ENCODE measurements at places on chromosomes 2 and 18.

GRCh38 chr2:229539628-229540027 is 174.7 kb downstream of the DNER start:
- DNase-seq = no peak

DNA sequence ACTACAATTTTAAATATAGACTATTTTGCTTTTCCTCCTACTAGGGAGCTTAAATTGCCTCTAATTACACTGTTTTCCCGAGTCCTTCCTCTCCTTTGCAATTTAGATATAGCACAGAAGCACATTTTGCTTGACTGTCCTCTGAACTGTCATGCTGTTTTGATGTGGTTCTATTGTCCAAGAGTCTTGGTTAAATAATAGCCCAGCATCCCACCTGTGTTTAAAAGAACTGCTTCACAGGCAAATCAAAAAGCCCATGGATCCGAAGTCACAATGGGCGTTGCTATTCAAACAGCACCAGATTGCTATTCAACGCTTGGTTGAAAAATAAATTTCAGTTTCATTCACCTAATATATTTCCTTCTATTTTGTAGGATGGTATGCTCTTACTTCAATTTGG is 22.3 kb upstream of the ACTR3 start:
- no peak for DNase-seq

- DNase-seq = no peak
Measured at GRCh38 chr2:236637686-236638569, 68.3 kb downstream of the ACKR3 start.

DNA sequence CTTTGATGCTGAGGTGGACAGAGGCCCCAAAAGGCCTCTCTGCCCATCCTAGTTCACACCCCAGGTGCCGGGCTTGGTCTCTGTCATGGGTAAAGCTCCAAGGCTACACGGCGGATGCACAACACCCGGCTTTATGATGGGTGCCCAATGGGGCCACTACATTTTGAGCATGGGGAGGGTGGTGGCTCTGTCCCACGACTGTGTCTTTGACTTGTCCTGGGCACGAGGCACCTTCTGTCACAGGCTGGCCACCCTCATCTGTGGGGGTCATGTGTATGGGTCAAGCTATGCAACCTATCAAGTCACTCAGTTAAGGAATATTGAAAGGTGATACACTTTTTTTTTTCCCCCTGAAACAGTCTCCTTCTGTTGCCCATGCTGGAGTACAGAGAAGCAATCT is 63.7 kb downstream of the EDAR start:
- no peak for DNase-seq

GRCh38 chr2:88451811-88452564 is 505 bp downstream of the FOXI3 start:
- DNase-seq = no peak

GRCh38 chr2:191506515-191506914 is 171.4 kb upstream of the NABP1 start:
- no peak for DNase-seq

- DNase-seq = no peak
Measured at GRCh38 chr18:28109781-28110560, 67.0 kb downstream of the CDH2 start.

DNA sequence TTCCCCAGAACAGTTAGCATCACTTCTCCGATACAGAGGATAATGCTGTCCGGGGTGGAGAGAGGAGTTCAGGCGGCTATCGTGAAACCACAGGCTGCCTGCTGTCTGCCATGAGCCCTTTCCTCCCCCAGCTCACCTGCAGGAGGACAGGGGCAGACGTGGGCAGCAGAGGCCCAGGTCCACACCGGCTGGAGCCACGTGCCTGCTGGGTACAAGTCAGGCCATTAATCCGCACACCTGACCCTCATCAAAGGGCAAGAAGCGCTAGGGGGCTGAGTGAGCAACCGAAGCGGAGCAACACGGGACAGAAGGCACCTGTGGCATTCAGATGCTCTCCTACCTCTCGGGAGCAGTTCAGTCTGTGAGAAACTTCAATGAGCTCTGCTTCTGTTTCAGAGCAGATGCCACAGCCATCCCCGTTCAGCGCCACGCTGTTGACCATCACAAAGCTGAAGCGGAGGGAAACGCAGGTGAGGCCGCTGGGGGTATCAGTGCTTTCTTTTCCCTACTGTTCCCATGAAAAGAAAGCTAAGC is 21.5 kb downstream of the MPPE1 start:
- DNase-seq = no peak

- DNase-seq = no peak
Measured at GRCh38 chr2:40859617-40860016, 407.7 kb upstream of the SLC8A1 start.

- no peak for DNase-seq
Measured at GRCh38 chr2:20423847-20424246, 23.0 kb upstream of the RHOB start.

- DNase-seq = peak; percentile 44
Measured at GRCh38 chr2:37892436-37893114, 32.5 kb upstream of the RMDN2 start.

- DNase-seq = no peak
Measured at GRCh38 chr2:173193925-173194324, 118.3 kb downstream of the MAP3K20 start.

DNA sequence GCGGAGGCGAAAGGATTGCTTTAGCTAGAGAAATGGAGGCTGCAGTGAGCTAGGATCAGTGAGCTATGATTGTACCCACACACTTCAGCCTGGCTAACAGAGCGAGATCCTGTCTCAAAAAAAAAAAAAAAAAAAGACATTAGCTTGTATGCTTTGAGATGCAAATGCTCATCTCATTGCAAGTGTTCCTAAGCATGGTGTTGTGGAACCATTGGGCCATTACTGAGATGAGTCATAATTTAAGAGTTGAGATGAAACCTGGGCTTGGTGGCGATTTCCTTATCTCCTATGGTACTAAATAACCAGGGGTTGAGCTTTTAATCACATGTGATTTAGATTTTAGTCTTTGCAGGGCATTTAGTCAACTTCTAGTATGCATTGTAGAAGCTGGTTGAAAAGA is 2.2 kb downstream of the PLEKHA3 start:
- peak; percentile 77 for DNase-seq

- DNase-seq = no peak
Measured at GRCh38 chr2:185757356-185757755, 18.8 kb downstream of the FSIP2 start.

Measured in NAMALWA (cell line).